Activated CD8-positive, alpha-beta memory T cell treated with anti-CD3 and anti-CD28 coated beads, Interleukin-2, amount 10 ng/mL, durations not matched to agents 7 days and 5 days (primary cell): ENCODE measurements at places on chromosomes 11 and 22.

DNA sequence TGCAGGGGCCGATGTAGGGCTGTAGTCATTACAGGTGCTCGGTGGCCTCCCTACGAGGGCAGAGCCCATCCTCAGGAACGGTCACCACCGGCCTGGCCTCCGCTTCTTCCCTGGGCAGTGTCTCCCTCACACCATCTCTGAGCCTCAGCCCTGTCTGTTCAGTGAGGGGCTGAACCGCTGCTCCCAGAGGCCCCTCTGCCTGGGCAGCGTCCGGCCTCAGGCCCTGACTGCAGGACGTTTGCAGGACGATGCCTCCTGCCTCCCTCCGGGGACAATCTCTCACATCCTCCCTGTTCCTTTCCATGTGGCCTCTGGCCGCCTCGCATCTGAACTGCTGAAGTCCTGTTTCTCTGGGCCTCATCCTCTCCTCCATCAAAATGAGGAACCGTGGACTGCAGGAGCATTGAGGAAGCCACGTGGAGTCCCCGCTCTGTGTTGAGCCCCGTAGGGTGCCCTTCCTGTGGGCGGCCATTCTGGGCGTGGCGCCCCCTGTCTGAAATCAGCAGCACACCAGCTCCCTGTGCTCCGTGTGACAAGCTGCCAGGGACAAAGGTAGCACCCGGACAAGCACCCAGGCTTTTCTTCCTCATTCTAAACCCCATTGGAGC lies 933.5 kb downstream of the BRD1 start:
- peak; percentile 27 for DNase-seq

GRCh38 chr11:2298795-2299761 lies 2.6 kb downstream of the C11orf21 start:
- peak; percentile 54 for DNase-seq

- DNase-seq = no peak
These were observed 212.4 kb upstream of the C11orf87 start for GRCh38 chr11:109209572-109209971.

- no peak for DNase-seq
These were observed 17.6 kb downstream of the RNF185 start for GRCh38 chr22:31177420-31178162.

- no peak for DNase-seq
These were observed 61.5 kb upstream of the PITPNB start for GRCh38 chr22:27980424-27981148.

- DNase-seq = no peak
These were observed 11.1 kb downstream of the NUMA1 start for GRCh38 chr11:72069200-72069599.

GRCh38 chr22:43754176-43754575 lies 57.9 kb downstream of the EFCAB6 start:
- DNase-seq = peak; percentile 21

DNA sequence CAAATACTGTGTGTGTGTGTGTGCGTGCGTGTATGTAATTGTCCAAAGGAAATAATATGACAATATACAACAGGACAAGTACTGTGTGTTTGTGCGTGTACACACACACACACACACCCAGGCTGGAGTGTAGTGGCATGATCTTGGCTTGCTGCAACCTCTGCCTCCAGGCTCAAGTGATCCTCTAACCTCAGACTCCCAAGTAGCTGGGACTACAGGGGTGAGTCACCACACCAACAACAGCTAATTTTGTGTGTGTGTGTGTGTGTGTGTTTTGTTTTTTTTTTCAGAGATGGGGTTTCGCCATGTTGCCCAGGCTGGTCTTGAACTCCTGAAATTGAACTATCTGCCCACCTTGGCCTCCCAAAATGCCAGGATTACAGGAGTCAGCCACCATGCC lies 61.5 kb downstream of the NUP98 start:
- DNase-seq = no peak

GRCh38 chr22:29231971-29232959 lies 26.6 kb downstream of the EMID1 start:
- no peak for DNase-seq

GRCh38 chr11:44597358-44598012 lies 32.0 kb downstream of the CD82 start:
- no peak for DNase-seq

DNA sequence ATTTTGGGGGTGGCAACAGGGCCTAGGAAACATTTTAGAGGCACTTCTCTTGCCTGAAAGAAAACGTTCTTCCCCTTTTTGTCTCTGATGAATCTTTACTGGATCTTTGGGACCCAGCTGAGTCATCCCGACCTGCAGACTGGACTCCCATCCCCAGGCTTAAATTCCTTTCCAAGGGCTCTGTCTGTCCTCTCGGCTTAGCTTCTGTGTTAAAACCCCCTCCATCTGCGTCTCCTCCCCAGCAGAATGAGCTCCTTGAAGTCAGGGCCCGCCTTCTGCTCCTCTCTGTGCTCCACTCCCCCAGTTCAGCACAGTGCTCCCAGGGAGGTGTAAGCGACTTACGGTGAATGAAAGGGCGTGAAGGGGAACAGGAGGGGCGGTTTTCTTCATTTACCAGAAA lies 895 bp upstream of the DAGLA start:
- no peak for DNase-seq

GRCh38 chr11:81165164-81165563 lies 1568.5 kb downstream of the FAM181B start:
- no peak for DNase-seq

DNA sequence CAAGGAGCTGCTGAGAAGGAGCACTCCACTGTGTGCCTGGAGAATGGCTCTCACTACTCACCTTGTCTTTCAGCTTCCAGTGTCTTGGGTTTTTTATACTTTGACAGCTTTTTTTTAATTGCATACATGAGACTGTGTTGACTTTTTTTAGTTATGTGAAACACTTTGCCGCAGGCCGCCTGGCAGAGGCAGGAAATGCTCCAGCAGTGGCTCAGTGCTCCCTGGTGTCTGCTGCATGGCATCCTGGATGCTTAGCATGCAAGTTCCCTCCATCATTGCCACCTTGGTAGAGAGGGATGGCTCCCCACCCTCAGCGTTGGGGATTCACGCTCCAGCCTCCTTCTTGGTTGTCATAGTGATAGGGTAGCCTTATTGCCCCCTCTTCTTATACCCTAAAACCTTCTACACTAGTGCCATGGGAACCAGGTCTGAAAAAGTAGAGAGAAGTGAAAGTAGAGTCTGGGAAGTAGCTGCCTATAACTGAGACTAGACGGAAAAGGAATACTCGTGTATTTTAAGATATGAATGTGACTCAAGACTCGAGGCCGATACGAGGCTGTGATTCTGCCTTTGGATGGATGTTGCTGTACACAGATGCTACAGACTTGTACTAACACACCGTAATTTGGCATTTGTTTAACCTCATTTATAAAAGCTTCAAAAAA lies 72.6 kb downstream of the NCAPD3 start:
- DNase-seq = no peak

- no peak for DNase-seq
These were observed 7.6 kb upstream of the KCTD14 start for GRCh38 chr11:78030429-78031325.

- DNase-seq = no peak
These were observed 2.9 kb upstream of the BTBD10 start for GRCh38 chr11:13465909-13466371.

DNA sequence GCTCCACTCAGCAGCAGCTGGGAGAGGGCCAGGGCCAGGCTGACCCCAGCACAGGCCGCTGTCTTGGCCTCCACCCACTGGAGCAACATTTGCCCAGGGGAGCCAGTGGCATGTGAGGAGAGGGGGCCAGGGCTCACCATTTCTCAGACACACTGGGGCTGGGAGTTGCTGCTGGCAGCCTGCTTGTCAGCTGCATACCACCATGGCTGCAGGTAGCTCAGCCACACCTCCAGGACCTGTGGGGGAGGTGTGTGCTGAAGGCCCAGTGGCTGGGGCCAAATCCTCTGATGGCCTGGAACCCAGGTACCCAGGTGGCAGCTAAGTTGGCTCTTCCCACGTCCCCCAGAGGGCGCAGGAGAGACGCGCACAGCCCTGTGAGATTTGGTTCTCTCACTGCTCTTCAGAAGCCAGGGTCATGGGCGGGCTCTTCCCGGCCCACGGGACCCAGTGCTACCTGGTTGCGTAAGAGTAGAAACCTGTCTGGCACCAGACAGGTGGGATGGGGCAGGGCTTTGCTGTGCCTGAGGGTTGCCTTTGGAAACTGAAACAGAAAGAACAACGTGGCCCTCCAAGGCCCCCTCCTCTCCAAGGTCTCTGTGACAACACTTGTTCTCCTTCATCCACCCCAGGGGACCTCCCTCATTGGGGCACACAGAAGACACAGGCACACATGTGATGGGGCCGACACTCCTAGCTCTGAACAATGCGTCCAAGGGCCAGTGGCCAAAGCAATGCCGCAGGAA lies 98.8 kb downstream of the MED15 start:
- peak; percentile 78 for DNase-seq

DNA sequence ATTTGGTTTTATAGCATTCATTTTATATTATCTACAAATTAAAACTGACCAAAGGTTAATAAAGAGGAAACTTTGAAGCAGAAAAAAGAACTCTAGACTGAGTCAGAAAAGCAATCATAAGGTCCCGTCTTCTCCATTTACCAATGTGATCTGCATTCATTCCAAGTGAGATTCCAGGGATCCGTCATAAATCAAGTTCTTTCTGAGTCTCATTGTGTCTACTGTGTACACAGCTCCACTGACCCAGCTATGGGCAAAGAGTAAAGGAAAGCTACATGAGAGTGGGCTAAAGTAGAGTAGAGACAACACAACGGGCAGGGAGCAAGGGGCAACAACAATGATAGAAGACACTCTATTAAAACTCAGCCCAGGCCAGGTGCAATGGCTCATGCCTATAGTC lies 15.3 kb downstream of the FAM168A start:
- DNase-seq = no peak

- no peak for DNase-seq
These were observed 25.8 kb upstream of the DAGLA start for GRCh38 chr11:61654397-61654829.

DNA sequence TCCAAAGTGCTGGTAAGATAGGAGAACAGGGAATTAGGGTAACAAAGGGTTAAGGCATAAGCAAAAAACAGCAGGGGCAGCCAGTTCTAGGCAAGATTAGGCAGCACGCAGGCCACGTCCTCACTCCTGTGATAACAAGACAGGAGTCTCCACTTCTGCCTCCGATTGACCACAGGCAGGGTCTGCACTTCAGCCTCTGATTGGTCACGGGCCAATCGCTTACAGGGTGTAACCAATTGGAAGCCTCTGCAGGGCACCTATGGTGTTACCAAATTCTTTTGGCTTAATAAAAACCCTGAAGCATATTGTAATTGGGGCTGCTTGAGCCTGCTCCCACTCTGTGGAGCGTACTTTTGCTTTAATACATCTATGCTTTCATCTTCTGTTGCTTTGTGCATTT lies 12.2 kb upstream of the GSTP1 start:
- DNase-seq = no peak

- DNase-seq = no peak
These were observed 2.3 kb downstream of the MS4A4E start for GRCh38 chr11:60240662-60241061.

DNA sequence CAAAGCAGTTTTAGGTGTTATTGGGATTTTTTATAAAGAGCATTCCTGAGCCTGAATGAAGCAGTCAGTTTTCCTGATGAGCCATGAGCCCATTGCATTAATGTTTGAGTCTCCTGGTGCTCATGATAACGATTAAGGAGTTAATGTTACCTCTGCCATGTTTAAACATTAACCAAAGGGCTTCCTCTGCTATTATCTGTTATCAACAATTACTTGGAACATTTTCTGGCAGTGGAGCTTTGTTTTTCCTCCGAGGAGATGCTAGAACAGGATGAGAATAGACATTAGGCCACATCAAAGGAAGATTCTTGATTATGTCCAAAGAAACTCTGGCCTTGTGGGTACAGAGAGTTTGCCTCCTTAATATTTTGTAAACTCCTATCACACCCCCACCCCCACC lies 49.9 kb downstream of the ZNRF3 start:
- no peak for DNase-seq

GRCh38 chr11:69423611-69424385 lies 57.7 kb upstream of the LINC01488 start:
- no peak for DNase-seq

DNA sequence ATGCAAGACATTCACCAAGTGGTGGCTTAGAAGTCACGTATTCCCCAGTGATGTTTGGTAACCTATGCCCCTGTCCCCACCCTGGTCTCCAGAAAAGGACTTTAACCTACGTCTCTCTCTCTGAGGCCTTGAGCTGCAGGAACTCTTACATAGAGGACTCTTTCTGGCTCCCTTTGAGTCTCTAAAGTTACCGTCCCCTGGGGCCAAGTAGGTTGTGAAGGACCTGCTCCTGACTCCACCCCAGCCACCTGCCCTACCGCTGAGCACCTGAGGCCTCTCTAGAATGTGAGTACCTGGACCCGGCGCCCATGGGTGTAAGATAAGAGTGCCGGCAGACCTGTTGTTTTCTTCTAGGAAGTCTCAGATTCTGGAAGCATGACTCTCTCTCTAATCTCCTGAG lies 95.4 kb downstream of the TIMP3 start:
- DNase-seq = no peak

DNA sequence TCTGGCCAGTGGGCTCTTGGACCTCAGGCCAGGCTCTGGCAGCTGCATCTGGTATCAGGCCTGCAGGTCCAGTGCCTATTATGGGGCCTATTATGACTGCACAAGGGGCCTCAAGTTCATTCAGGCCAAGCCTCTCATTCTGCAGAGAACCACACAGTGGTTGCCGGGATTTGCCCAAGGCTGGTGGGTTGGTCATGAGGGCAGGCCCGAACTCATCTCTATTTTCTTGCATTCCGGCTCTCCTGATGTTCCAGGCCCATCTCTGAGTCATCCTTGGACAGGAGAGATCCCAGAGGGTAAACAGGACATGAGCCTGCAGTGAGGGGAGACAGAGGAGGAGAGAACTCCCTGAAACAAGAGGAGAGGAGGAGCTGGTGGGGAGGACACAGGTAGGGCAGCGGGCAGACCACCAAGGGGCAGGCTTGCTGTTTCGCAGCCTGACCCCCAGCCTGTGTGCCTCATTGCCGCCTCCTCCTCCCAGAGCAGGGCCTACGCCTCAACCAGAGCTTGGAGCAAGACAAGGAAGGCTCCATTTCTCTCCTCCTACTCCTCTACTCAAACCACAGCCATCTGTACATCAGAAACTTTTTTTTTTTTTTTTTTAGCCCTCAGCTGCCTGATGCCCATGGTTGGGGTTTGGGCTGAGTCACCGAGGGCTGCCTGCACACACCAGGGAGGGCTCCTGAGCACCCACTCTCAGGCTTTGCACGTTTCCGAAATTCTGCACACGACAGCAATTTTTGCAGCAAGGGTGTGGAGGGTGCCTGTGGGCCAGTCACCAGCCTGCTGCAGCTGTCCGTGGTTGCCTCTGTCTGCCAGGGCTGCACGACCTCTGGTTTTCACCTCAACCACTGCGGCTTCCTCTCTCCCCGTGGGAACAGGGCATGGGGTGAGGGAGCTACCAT lies 12.7 kb upstream of the TREH start:
- peak; percentile 83 for DNase-seq

- DNase-seq = no peak
These were observed 47.0 kb downstream of the TNRC6B start for GRCh38 chr22:40224702-40225101.

- DNase-seq = no peak
These were observed 509.3 kb upstream of the TENM4 start for GRCh38 chr11:79950172-79950571.
